Hippocampal formation (tissue), 2 donors: ENCODE measurements at places on chromosomes 5 and 9.

- DNase-seq = no peak
Observed at GRCh38 chr5:175214152-175214551, 229.8 kb downstream of the DRD1 start.

DNA sequence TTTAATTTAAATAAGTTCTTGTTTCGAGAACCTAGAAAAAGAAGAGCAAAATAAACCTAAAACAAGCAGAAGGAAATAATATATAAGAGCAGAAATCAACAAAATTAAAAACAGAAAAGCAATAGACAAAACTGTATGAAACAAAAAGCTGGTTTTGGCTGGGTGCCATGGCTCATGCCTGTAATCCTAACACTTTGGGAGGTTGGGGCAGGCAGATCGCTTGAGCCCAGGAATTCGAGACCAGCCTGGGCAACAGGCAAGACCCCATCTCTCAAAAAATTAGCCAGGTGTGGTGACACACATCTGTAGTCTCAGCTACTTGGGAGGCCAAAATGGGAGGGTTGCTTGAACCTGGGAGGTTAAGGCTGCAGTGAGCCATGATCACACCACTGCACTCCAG is 59.2 kb upstream of the OTP start:
- no peak for DNase-seq

DNA sequence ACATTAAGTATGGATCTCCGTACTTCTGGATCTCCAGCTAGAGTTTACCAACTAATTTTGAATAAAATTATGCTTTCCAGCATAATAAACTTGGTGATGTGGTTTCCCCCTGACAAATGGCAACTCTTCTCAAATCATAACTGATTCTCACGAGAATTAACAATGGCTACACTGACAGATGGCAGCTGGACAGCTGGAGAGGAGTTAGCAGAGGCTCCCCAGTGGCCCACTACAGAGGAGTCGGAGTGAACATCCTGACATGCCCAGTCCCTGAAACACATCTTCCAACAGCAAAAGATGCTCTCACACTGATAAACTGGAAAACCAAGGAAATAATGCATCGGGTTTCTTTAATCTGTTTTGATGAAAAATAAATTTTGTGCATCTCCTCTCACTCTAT is 239.6 kb downstream of the MAN2A1 start:
- no peak for DNase-seq

DNA sequence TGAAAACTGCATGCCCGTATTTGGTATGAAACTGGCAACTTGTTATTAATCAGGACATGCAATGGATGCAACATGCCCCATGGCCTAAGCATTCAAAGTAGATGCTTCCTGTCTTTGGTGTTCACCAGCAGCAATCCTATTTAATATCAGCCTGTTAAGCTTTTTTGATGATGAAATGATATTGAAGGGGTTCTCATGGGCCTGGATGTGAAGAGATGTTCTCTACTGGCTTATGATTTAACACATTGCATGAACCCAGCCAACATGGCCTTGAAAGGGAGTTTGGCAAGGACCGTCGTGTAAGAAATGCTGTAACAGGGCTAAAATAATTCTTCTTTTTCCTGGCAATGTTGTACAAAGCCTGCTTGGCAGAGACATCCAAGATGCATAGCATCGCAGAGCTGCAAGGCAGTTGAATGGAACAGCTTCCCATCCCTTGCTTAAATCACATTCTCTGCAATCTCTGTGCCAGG is 111.2 kb downstream of the SMARCA2 start:
- DNase-seq = peak; percentile 50

DNA sequence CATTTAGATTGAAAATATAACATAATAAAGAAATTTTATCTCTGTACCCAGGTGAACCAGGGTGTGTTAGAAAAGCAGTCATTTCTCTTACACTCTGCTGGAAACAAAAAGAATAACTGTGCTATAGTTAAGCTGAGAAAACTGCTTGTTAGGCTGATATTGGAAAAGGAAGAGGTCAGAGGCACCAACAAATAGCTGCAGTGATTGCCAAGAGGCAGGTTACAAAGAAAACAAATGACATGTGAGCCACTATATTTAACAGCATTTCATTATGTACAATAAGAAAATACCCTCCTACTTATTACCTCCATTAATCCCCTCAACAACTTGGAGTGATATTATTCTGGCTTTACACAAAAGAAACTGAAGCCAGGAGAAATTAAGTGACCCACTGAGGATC is 607.9 kb upstream of the TLE4 start:
- no peak for DNase-seq

DNA sequence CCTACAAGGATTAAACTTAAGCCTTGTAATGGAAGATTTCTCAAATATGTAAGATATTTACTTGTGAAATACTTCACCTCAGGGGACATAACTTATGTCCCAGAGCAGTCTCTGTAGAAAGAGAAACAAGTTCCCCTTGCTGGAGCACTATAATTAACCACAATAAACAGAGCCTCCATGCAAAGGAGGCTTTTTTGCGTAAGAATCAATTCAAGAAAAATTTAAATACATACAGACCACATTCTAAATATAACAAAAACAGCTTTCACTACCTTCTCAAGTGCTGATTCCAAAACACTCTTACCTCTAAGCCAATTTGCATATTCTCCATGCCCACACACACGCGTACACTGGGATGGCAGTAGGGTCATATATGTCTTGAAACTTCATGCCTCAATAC is 30.7 kb upstream of the CCNB1 start:
- DNase-seq = no peak

DNA sequence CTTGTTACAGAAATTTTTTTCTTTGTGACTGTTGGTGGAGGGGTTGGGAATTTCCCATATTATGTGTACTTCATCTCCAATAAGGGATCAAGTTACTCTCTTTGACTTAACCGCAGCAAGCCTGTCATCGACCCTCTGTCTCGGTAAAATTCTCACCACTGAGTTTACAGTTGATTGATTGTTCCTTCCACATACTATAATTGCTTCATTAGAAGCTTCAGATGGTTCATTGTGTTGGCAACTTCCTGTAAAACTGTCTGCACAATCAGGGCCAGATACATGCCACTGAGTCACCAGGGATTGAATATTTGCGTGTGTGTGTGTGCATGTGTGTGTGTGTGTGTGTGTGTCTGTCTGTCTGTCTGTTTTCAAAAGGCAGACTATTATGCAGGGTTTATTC is 176.6 kb downstream of the ZNF462 start:
- DNase-seq = no peak

DNA sequence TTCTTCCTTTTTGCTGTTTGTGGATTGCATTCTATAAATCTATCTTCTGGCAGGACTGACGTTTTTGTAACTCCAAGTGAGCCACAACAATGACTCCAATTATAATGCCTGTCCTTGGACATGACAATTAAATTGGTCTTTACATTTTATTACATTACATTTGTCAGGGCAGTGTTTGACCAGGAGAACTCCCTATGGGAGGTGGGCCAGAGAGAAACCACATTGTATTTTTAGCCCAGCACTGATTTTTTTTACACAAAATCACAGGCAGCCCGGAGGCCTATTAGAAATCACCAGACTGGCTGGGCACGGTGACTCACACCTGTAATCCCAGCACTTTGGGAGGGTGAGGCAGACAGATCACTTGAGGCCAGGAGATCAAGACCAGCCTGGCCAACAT is 99.1 kb upstream of the SMC5 start:
- no peak for DNase-seq

GRCh38 chr5:157478726-157479125 is 18.7 kb downstream of the NIPAL4 start:
- DNase-seq = no peak
